ENCODE measurements at places on chromosomes 7 and 10.

DNA sequence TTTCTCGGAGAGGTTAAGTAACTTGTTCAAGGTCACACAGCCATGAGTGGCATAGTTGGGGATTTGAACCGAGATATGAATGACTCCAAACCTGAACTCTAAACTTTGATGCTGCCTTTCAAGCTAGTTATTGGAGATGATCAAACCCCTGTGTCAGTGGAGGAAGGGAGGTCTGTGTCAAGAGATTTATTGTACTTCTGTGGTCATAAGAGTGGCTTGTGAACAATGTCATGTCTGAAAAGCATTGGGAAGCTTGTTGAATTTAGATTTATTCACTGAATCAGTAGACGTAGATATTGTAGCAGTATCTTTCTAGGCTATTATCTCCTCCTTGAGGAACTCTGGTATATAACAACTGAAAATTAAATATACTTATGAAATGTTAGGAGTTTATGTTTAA lies 27.3 kb downstream of the SNX10 start:
- DNase-seq, result no peak

GRCh38 chr7:92837000-92837749 lies 802 bp upstream of the CDK6 start:
- DNase-seq, result no peak

GRCh38 chr7:105734233-105734632 lies 142.2 kb downstream of the ATXN7L1 start:
- no peak for DNase-seq

- no peak for DNase-seq
Observed at GRCh38 chr7:137987968-137988367, 13.9 kb downstream of the CREB3L2 start.

DNA sequence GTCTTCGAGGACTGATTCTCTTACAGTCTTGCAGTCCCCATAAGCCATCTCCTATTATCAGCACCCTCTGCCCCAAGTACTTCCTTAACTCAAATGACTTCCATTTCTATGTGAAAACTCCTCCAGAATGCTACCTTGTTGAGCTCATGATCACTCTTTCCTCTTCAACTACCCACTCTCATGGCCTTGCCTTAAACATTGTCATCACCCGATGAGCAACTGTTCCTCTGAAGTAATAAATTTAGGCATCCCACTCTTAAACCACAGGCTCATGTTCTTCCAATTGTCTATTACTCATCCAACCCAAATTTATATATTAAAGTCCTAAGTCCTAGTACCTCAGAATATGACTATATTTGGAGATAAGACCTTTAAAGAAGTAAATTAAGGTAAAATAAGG lies 152.9 kb downstream of the C1GALT1 start:
- no peak for DNase-seq

DNA sequence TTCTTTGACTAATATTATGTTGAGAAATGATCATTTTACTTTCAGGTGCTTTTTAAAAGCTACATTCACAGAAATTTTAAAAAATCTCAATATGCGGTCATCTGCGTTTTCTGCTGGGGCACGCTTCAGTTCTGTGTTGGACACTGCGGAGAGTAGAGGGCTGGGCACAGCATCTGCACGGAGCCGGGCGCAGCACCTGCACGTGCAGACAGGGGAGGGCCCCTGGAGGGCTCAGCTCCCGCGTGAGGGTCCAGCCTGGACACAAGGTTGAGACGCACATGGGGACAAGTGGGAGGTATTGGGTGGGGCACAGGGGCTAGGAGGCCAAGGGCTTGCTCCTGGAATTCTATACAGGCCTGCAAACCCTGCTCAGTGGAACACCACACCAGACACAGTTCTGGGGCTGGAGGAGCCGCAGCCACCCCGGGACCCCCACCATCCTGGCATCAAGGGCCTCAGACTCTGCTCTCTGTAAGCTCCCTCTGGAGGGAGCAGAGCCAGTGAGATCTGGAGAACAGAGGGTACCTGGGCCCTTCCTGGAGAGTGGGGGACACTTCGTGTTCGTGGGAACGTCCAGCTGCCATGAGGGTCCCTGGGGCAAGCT lies 20.4 kb upstream of the FAM20C start:
- no peak for DNase-seq

GRCh38 chr10:44153918-44154670 lies 230.8 kb downstream of the CXCL12 start:
- no peak for DNase-seq

GRCh38 chr10:70874061-70874460 lies 14.3 kb downstream of the PCBD1 start:
- no peak for DNase-seq

GRCh38 chr10:74151879-74152722 lies 1.1 kb downstream of the ADK start:
- DNase-seq, result no peak

DNA sequence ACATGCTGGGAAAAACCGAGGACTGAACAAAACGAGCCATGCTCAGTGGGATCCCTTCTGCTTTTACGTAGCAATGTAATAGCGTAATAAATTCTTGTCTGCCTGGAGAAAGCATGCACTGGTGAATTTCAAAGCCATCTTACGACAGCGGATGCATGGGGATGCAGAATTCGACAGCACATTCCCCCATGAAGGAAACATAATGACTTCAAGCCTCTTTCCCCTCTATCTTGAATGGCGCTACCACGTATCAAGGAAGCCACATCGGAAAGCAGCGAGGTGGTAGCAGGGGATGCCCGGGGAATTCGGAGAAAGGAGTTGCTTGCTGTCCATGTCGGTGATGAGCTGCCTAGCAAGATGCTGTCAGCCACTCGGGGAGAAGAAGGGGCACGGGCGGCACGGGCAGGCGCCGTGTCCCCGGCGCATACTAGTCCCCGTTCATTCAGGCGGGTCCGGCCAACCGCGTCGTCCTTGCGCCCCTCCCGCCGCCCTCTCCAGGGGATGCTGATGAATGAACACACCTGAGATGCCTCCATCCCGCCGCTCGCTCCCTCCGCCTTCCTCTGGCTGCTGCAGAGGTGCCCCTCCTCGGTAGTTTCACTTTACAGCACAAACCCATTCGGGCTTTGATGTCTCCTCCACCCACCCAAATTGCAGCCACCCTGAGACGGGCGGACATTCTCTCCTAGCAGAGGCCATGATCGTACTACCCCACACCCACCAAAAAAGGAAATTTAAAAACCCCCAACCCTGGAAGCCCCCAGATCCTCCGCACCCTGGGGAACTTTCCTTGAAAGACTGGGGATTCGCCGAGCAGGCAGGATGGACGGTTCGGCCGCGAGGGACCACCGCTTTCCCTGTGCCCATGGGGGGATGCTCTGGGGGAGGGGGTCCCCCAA lies 644 bp downstream of the SORBS1 start:
- DNase-seq, result peak; percentile 66

GRCh38 chr10:96863922-96864543 lies 31.9 kb downstream of the LCOR start:
- DNase-seq, result no peak

- no peak for DNase-seq
Observed at GRCh38 chr10:94307046-94307615, 55.6 kb downstream of the NOC3L start.

- no peak for DNase-seq
Observed at GRCh38 chr10:88915781-88916180, 35.7 kb downstream of the STAMBPL1 start.

DNA sequence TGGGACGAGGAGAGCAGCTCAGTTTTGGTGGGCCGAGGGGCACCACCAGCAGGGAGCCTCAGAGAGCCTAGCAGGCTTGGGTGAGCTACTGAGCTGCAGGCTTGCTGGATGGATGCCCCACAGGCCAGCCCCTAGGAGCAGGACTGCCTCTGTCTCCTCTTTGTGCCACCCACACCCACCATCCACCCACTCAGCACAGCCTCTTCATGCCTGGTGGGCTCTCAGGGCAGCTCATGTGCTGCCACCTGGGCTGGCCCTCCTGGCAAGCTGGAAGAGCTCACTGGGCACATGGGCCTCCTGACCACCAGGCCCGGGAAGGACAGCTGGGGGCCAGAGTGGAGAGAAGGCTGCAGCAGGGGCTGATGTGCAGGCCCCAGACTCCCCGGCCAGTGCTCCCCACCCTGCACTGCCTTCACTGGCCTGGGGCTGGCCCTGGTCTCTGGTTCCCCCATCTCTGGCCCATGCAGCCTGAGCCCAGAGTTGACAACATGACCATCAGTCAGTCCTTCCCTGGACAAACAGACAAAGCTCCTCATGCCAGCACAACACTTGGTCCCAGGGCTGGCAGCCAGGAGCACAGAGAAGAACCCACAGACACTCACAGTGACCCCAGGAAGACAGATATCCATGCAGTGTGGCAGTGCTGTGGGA lies 8.2 kb downstream of the RASGEF1A start:
- no peak for DNase-seq

- DNase-seq, result no peak
Observed at GRCh38 chr7:42747044-42747443, 164.8 kb downstream of the C7orf25 start.

DNA sequence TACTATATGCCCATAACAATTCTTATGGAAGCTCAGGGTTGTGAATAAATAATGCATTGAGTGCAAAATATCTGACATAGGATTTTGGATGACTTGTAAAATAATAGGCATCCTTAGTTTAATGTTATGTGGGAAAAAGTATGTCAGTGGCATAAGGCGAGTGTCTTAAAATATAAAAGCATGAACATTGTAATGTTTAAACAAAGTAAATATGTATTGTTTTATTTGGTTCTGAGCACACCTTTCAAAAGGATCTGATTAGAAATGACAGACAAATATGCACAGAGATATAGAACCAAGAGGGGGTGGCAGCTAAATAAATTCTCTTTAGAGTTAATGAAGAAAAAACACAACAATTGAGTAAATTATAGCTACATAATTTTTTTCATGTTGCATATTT lies 51.3 kb upstream of the FOXP2 start:
- DNase-seq, result no peak

DNA sequence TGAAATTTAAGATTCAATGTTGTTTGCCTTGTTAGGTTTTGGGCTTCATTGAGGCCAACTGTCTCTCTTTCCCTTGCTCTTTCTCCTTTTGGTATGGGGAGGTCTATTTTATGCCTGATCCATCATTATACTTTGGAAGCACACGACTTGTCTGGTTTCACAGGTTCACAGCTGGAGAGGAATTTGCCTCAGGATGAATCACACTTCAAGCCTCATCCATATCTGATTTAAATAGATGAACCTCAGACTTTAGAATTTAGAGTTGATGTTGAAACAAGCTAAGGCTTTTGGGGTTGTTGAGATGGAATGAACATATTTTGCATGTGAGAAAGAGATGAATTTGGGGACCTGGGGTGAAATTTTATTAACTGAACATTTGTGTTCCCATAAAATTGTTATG lies 150.5 kb upstream of the IGFBP3 start:
- DNase-seq, result no peak

GRCh38 chr7:132656341-132656740 lies 80.1 kb upstream of the PLXNA4 start:
- no peak for DNase-seq

GRCh38 chr7:1678571-1679325 lies 8.7 kb downstream of the ELFN1 start:
- DNase-seq, result no peak

GRCh38 chr10:116777006-116777405 lies 34.6 kb upstream of the HSPA12A start:
- no peak for DNase-seq

DNA sequence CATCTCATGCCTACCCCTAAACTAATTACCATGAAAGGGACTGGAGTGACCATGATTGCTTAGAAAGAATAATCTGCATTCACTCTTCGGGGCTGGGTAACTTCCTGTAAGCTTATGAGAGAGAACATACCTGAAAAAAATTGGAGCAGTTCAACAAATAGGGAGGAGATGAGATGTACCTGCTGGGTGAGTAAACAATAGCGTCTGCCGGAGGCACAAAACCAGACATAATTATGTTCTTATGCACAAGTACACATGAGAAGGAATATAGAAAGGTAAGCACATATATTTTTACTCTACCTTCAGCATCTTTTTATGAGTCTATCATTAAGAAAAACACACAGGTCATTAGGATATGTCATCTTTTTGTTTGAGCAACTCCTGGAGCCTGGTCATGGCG lies 224.6 kb upstream of the FERD3L start:
- DNase-seq, result no peak

DNA sequence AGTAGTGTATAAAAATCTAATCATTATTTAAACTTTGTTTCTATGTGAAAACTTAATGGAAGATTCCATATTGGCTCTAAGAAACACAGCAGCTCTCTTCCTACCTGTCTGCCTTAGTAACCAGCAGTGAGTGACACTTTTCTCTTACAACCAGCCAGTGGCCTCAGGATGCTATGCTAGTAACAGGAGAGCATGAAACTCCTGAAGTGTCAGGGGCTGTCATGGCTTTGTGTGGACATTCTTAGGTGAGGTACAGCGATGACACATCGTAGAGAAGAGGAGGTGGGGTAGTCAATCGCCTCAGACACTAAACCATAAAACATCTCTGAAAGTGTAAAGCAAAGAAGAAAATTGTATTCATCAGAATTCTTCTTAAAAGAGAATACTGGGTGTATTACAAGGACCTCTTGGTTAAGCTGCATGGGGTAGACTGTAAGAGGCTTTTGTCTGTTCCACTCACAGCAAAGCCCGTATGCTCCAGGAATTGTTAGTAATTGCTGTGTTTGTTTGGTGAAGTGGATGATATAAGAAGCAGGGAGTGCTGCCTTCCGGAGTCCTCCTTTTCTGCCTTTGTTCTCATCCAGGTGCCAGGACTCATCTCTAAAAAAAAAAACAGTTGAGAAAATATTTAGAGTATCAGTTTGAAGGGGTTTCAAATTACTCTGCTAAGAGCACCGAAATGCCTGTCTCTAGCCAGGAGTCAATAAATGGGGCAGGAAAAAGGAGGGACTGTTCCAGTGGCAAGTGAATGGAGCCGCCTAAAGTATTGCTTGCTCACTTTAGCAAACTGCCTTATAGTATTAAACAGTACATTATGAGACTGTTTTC lies 518.8 kb downstream of the CNTNAP2 start:
- no peak for DNase-seq

GRCh38 chr10:126950401-126951105 lies 45.3 kb downstream of the DOCK1 start:
- DNase-seq, result no peak

DNA sequence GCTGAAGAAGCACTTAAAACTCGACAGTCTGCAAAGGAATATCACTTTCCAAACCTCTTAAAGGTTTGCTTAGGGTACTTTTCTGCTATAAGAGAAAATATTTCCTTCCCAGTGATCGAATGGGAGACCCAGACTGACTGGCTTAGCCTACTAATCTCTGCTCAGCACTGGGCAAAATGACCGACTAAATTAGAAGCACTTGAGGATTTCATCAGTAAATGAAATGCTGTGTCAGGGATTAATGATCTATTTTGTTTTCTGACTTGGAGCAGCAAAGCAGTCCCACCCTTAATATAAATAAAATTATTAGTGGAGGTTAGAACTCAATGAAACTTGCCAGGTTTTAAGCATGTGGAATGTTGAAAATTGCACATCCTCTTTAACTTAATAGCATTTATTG lies 411.6 kb downstream of the NEBL start:
- DNase-seq, result no peak

GRCh38 chr10:114723991-114724715 lies 66.1 kb upstream of the ABLIM1 start:
- DNase-seq, result no peak

- no peak for DNase-seq
Observed at GRCh38 chr7:119545118-119545517, 727.9 kb upstream of the KCND2 start.

Measured in C1 segment of cervical spinal cord (tissue), 14 donors.